ENCODE measurements at places on chromosomes 1 and 21.

DNA sequence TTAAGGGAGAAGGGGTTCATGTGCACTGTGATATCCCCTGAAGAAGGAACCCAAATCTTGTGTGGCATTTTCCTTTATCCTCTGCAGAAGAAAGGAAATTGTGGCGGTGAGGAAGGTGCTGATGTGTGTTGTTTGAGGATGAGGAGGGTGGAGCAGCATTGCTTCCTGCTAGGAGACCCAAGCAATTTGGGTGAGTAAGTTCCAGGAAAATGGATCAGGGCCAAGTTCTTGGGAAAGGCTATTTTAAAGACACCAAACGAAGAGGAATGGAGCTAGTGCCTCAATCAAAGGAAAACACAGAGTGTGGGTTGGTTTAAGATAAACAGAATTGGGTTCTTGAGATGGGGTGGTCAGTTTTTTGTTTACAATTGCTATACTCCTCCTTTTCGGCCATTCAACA lies 86.7 kb upstream of the MARK1 start:
- DNase-seq, result no peak

DNA sequence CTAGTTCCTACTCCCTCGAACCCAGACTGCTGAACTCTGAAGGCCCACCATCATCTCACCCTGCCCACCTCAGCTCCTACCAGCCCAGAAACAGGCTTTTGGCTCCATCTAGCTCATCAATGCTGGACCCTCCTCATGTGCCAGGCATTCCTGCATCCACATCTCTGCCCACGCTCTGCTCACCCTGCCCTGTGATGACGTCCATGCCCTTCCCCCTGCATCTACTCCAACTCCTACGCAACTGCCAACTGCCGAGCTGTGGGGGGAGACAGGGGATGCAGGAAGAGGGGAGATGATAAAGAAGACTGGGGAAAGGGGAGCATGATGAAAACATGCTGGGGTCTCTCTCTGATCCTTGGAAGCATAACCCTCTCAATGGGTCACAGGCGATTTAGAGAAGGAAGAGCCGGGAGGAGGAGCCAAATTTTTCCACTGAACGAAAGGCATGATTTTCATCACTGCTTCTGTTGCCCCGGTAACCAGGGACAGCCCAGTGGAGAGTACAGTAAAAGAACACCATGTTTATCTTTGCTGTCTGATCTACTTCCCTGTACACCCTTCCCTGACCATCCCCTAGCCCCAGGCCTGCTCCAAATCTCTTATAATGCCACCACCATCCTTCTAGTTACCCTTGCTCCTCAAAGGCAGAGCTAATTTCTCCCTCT lies 44.3 kb downstream of the CD34 start:
- no peak for DNase-seq

- no peak for DNase-seq
These were observed 29.1 kb upstream of the F13B start for GRCh38 chr1:197096137-197096536.

DNA sequence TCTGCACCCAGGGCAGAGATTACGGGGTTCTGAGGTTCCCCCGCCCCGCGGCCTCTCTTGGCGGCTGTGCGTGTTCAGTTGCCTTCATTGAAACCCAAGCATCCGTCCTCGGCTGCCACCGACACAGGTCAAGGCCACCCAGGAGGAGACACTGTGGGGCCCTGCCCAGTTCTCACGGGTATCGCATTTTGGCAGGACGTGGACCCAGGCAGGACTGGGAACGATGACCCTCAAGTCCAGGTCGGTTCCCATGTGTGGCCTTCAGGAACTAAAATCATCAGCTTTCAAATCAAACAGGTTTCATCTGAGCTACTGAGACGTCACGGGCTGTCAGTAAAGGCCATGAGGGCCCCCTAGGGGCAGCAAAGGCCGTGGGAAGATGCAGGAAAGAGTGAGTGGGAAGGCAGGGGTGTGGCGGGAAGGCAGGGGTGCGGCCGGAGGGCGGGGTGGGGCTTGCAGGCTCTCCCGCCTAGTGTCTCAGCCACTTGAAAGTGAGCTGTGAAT lies 7.0 kb upstream of the C1orf174 start:
- DNase-seq, result no peak

DNA sequence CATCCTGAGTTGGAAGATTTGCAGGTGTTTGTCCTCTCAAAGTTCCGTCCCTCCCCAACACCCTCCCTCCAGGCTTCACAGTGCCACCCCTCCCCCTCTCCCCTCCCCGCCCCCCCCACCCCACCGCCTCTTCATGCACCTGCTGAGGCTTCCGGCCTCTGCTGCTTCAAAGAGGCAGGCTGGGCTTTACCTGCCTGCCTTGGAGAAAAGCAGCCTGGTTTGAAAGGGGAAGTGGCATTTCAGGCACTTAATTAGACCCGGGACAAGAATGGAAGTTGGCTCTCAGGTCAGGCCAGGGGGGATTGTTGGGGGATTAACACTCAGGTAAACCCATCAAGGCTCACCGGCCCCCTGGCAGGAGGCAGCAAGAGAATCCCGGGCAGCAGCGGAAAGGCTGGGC lies 21.1 kb downstream of the PAX7 start:
- DNase-seq, result no peak

GRCh38 chr21:45326169-45326851 lies 38.6 kb upstream of the POFUT2 start:
- DNase-seq, result no peak

- DNase-seq, result no peak
These were observed 24.1 kb downstream of the BCL9 start for GRCh38 chr1:147565189-147565980.

GRCh38 chr1:197017558-197018146 lies 40.3 kb downstream of the CFHR5 start:
- DNase-seq, result no peak

DNA sequence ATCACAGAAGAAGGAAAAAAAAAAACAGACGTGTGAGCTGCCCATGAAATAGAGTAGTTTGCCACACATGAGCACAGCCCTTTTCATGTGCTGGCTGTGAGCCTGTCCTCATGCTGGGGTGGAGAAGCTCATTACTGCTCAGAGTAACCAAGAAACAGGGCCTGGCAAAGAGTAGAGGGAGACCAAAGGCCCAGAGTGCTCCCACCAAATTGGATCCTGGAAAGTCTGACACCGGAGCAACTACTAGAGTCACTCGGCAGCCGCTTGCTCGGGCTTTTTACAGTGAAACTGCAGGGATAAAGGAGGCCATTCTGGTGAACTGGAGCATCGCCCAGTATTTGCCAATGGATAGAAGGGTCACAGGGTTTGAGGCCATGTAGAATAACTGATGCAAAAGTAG lies 64.4 kb upstream of the BARHL2 start:
- no peak for DNase-seq

GRCh38 chr1:12215118-12215961 lies 14.5 kb upstream of the VPS13D start:
- DNase-seq, result no peak

DNA sequence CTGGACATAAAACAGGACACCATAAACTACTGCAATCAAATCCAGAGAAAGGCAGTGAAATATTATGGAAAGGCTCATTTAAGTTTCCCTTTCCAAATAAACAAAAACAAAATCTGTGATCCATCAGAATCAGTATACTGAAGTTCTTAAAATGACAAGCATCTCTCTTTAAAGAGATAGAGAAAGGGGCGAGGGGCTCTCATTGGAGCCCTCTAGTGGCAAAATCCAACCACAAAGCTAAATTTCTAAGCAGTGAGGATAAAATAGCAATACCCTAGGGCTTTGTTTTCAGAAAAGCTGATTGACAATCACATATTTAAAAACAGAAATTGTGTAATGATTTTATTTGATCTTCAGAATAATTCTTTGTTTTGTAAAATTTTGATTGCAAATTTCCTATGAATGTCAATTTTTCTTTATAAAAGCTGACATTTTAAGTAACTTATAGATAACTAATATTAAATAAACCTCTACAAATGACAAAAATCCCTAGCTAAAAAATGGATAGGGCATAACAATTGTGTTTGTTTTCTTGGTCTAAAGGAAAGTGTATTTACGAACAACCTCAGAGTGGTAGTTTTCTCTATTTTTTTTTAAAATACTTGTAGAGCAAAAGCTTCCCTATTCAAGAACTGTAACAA lies 138.2 kb downstream of the COL24A1 start:
- DNase-seq, result peak; percentile 8

GRCh38 chr1:224203243-224204016 lies 20.4 kb downstream of the DEGS1 start:
- DNase-seq, result peak; percentile 63

DNA sequence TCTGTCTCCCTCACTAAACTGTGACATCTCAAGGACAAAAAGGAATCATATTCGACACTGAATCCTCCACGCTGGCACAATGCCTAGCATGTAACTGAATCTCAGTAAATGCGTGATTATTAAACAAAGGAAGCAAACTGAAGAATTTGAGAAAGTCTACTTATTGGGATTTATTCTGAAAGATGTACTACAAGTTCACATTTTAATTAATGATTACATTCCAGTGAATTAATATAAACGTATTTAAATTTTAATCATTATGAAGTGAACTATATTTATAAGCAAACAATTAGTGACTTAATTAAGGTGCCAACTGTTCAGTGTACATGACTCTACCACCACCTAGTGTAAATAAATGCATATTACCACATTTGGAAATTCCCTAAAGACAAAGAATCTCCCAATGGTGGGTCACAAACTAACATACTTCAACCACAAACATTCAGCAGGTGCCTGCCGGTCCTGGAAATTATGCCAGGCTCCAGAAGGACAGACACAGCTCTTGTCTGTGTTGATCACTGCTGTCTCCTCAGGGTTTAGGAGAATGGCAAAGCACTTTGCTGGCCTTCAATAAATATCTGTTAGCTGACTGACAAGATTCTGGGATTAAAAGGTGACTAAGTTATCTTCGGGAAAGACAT lies 56.3 kb downstream of the SMYD3 start:
- DNase-seq, result peak; percentile 61

GRCh38 chr1:220318673-220319072 lies 46.4 kb upstream of the RAB3GAP2 start:
- no peak for DNase-seq

DNA sequence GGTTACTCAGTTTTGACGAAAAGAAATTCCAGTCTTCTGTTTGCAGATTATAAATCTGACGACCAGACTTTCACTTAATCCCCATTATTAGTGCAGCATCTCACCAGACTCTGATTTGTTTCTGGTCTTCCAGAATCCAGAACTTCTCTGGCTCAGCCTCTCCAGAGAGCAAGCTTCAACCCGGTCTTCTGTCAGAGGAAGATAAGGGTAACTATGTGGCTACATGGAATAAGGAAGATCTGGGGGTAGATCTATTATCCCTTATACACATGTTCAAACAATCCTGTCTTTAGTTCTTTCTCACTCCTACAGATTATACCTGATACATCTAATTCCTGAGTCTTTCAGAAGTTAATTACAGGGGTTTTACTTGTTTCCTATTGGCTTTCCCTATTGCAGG lies 9.9 kb downstream of the PHTF1 start:
- no peak for DNase-seq

DNA sequence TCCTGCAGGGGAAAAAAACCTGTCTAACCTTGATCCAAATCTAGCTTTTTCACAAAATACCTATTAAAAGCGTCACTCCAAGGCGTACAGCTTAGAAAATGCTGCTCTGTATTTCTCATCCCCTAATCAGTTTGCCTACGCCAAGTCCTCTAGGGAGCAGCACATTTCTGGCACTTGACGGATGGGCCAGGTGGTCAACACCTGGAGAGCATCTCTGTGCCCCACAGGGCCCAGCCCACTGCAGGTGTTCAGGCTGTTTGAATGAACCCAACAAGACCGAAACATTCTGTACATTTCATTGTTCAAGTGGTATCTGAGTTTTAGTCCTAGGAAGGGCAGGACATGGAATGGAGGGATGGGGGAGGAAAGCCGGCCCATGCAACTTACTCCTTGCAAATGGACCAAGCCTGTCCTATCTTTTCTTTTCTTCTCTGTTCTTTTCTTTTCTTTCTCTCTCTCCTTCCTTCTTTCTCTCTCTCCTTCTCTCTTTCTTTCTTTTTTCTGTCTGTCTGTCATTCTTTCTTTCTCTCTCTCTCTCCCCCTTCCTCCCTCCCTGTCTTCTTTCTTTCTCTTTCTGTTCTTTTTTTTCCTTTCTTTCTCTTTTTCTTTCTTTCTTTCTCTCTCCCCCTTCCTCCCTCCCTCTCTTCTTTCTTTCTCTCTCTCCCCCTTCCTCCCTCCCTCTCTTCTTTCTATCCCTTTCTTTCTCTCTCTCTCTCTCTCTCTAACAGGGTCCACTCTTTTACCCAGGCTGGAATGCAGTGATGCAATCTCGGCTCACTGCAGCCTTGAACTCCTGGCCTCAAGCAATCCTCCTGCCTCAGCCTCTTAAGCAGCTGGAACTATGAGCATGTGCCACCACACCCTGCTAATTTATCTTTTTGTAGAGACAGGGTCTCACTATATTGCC lies 29.1 kb downstream of the IGFN1 start:
- no peak for DNase-seq

- DNase-seq, result no peak
These were observed 1185.9 kb upstream of the B3GALT2 start for GRCh38 chr1:194372266-194372665.

DNA sequence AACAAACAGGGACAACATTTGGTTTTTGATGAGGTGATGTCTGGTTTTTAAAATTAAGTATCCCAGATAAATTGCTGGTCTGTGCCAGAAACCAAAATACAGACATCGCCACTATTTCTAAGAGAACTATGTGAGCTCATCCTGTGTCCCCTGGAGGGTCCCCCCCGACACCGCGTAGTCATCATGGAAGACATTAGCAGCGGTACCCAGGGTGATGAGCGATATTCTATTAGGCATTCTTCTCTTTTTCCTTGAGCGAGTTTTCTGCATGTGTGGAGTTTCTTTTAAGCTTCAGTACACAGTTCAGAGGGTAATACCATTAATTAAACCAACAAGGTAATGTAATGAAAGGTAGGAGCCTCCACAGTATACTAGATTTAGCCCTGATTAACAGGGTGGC lies 26.5 kb downstream of the KAZN start:
- no peak for DNase-seq

- peak; percentile 58 for DNase-seq
These were observed at the start of gene TGFBR3 for GRCh38 chr1:91885716-91886506. Gene TGFBR3 (minus strand): TSS chr1:91886151. CDS start chr1:91861531, 24,620 bp downstream.

DNA sequence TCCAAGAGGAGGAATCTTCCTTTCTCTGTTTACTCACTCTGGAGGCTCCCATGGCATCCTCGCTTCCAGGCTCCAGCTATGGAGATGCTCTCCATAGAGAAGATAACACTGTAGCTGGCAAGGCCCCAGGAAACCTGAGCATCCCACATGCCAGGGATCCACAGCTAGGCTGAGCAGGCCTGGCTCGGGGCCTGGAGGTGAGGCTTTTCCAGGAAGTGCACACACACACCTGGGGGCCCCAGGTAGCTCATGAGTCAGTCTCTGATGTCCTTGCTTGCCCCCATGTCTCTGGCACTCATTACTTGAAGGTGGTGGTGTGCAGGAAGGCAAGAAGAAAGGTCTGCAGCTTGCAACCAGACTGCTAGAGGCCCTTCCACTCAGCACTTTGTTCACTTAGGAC lies 5.5 kb upstream of the LCE5A start:
- DNase-seq, result no peak

DNA sequence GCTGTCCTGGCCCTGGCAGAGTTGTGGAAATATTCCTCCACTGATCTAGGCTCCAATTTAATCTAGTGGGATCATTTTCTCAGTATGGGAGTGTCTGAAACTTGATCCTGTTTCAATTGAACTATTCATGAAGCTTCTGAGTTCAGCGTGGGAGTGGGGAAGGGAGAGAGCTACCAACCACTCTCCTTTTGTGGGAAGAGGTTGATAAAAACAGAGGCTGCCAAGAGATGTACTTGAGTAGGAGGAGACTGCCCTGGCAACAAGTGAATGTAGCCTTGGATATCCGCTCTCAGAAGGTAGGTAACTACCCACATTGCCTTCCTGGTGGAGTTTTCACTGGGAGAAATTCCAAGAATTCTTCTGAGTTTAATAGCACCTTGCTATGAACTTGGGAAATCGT lies at the start of gene CTXND2:
Gene CTXND2, plus strand, starts transcription at position 119 of the 400 bp plus-strand sequence. CDS start 25,179 bp downstream, outside the sequence.
- DNase-seq, result no peak
